Activated CD4-positive, alpha-beta T cell treated with anti-CD3 and anti-CD28 coated beads, Interleukin-2, amount 10 ng/mL, durations not matched to agents 7 days and 5 days (primary cell): ENCODE measurements at places on chromosomes 11 and 22.

GRCh38 chr11:31986201-31986889 is 104.5 kb upstream of the RCN1 start:
- no peak overlapping the region for H3K27ac ChIP-seq
- no peak for DNase-seq
- no peaks in the 10 kb centered on the region for H3K4me1 ChIP-seq
- peaks cover 49% of the 10 kb centered on the region for H3K27me3 ChIP-seq

GRCh38 chr11:57359896-57360690 is 20.9 kb downstream of the PRG3 start:
- no peak overlapping the region for H3K4me3 ChIP-seq
- no peaks in the 10 kb centered on the region for H3K36me3 ChIP-seq
- peaks cover 9% of the 10 kb centered on the region for H3K27me3 ChIP-seq

GRCh38 chr11:45385844-45386243 is 99.7 kb upstream of the SYT13 start:
- H3K27me3 ChIP-seq, result peaks cover 27% of the 10 kb centered on the region
- DNase-seq, result no peak
- no peak overlapping the region for H3K27ac ChIP-seq
- no peaks in the 10 kb centered on the region for H3K36me3 ChIP-seq
- no peak overlapping the region for H3K4me3 ChIP-seq
- H3K4me1 ChIP-seq, result peaks cover 15% of the 10 kb centered on the region

DNA sequence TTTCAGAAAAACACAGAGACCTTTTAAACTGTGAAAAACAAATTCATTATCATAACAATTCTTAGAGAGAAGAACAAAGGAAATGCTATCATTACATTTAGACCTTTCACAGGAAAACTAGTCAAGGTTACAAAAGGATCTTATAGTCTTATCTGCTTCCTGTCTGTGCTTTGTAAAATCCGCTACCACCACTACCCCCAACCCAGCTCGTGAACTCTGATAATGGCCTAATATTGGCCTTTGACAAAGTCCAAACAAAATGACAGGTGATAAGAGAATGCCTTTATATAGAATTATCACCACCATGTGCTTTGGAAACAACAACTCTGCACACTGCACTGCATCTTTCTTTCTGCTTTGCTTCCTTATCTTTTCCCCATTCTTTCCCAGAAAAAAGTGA is 272.5 kb downstream of the SBF2 start:
- DNase-seq, result no peak
- no peaks in the 10 kb centered on the region for H3K27me3 ChIP-seq
- peaks cover 7% of the 10 kb centered on the region for H3K4me1 ChIP-seq
- no peak overlapping the region for H3K4me3 ChIP-seq

GRCh38 chr11:94623120-94623735 is 56.1 kb downstream of the PIWIL4 start:
- H3K27ac ChIP-seq, result no peak overlapping the region
- H3K4me1 ChIP-seq, result no peaks in the 10 kb centered on the region
- DNase-seq, result peak; percentile 68
- H3K4me3 ChIP-seq, result no peak overlapping the region
- no peaks in the 10 kb centered on the region for H3K36me3 ChIP-seq
- peaks cover 5% of the 10 kb centered on the region for H3K27me3 ChIP-seq

DNA sequence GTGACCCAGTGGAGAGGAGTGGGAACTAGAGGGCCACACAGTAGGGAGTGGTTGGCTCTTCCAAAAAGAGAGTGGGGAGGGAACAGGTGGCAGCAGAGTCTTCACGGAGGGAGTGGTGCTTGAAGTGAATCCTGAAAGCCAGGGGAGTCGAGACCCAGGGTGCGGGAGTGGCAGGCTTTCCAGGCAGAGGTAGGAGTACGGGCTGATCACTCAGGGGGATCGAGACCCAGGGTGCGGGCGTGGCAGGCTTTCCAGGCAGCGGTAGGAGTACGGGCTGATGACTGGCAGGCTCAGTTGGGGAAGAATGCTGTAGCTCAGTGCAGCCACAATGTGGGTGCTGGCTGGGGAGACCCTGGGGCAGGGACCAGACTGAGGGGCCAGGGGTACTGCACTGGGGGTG is 148.2 kb downstream of the TBC1D22A start:
- no peak overlapping the region for H3K27ac ChIP-seq
- H3K4me3 ChIP-seq, result no peak overlapping the region
- H3K36me3 ChIP-seq, result no peaks in the 10 kb centered on the region
- H3K27me3 ChIP-seq, result no peaks in the 10 kb centered on the region
- peaks cover 5% of the 10 kb centered on the region for H3K4me1 ChIP-seq
- DNase-seq, result no peak

DNA sequence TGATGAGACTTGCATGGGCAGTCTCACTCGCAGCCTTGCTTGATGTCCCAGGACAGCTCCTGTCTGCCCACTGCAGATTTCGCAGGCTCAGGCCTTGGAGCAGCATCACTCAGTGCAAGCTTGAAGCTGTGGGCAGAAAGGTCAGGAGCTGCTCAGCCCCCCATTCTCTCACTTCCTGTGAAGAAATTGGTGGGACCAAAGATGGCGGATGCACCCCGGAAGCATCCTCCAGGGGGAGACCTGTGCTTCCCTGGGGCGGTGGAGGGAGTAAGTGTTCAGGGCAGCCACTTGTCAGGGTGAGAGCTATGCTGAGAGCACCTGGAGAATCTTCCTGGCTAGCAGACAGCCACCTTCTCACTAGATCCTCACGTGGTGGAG is 11.3 kb downstream of the PLAAT2 start:
- H3K4me1 ChIP-seq, result peaks cover 51% of the 10 kb centered on the region
- peaks cover 12% of the 10 kb centered on the region for H3K36me3 ChIP-seq
- no peak for DNase-seq

GRCh38 chr11:9273376-9274336 is 8.5 kb upstream of the DENND5A start:
- no peak overlapping the region for H3K4me3 ChIP-seq
- no peak for DNase-seq
- H3K36me3 ChIP-seq, result peaks cover 7% of the 10 kb centered on the region
- H3K27me3 ChIP-seq, result peaks cover 3% of the 10 kb centered on the region
- no peak overlapping the region for H3K27ac ChIP-seq

GRCh38 chr11:132427611-132428010 is 1057.2 kb downstream of the NTM start:
- H3K4me3 ChIP-seq, result no peak overlapping the region
- no peak overlapping the region for H3K27ac ChIP-seq
- DNase-seq, result no peak
- H3K27me3 ChIP-seq, result no peaks in the 10 kb centered on the region

GRCh38 chr11:121394785-121395184 is 57.3 kb upstream of the SORL1 start:
- peaks cover 9% of the 10 kb centered on the region for H3K27me3 ChIP-seq
- H3K4me1 ChIP-seq, result peaks cover 22% of the 10 kb centered on the region
- H3K27ac ChIP-seq, result no peak overlapping the region
- no peak for DNase-seq
- H3K4me3 ChIP-seq, result no peak overlapping the region
- peaks cover 2% of the 10 kb centered on the region for H3K36me3 ChIP-seq

DNA sequence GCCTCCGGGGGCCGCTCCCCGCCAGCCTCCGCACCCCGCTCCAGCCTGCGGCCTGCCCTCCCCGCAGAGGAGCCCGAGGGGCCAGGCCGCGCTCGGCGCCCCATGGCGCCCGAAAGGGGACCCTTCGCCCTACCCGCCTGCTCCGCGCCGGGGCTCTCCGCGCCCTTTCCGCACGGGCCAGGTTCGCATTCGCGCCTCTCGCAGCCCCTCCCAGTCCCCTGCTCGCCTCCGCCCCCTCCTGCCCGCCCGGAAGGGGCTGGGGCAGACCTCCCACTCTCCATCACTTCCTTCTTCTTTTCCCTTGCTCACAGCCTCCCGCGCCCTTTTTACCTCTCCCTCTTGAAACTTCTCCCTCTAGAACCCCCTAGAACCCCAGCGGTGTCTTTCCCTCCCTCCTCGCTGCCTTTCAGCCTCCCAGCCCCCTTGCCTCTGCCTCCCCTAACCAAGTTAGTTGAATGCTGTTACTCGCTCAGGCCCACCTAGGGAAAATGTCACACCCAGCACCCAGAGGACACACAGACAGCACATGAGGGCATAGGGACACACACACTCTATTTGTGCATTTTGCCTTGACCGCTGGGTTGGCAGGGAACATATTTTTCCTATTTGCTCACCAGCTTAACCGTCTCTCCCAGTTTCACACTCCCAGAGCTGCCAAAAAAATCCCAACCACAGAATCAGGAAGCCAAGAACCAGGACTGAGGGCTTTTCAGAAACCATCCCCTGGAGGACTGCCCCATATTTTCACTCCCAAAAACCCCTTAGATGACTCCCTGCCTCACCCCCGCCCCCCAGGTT is at the start of gene SLC43A3:
TSS of gene SLC43A3 (minus strand) at position 193 of the 798 bp plus-strand sequence. CDS start 949 bp downstream, outside the sequence.
- DNase-seq, result peak; percentile 77
- peaks cover 30% of the 10 kb centered on the region for H3K36me3 ChIP-seq
- H3K4me3 ChIP-seq, result peak within 1 kb of the TSS; percentile 83
- H3K27ac ChIP-seq, result peak within 1 kb of the TSS; percentile 94
- peaks cover 10% of the 10 kb centered on the region for H3K27me3 ChIP-seq
- peaks cover 53% of the 10 kb centered on the region for H3K4me1 ChIP-seq

DNA sequence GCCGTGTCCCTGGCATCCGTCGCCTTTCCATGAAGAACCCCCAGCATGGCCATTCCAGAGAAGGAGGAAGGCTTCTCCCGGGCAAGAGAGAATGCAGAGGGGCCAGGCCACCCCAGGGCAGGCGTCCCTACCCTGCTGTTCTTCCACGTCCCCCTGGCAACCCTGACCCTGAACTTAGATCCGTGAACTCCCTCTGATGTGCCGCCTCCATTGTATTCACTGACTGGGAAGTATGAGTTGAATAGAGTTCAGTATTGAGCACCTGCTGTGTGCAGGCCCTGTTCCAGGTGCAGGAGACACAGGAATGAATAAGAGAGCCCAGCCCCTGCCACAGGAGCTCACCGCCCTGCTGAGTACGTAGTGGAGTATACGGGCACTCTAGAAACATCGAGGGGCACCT is 29.1 kb upstream of the RELT start:
- no peaks in the 10 kb centered on the region for H3K27me3 ChIP-seq
- no peak overlapping the region for H3K4me3 ChIP-seq
- no peak overlapping the region for H3K27ac ChIP-seq
- H3K4me1 ChIP-seq, result peaks cover 13% of the 10 kb centered on the region

GRCh38 chr11:124842305-124842704 is 22.9 kb upstream of the ROBO3 start:
- peaks cover 93% of the 10 kb centered on the region for H3K27me3 ChIP-seq
- H3K36me3 ChIP-seq, result peaks cover 2% of the 10 kb centered on the region
- no peak overlapping the region for H3K4me3 ChIP-seq
- H3K27ac ChIP-seq, result no peak overlapping the region

GRCh38 chr22:40434745-40435144 is 64.4 kb downstream of the SGSM3 start:
- peaks cover 40% of the 10 kb centered on the region for H3K4me1 ChIP-seq
- no peak overlapping the region for H3K4me3 ChIP-seq
- H3K27me3 ChIP-seq, result no peaks in the 10 kb centered on the region
- no peak overlapping the region for H3K27ac ChIP-seq
- peaks cover 28% of the 10 kb centered on the region for H3K36me3 ChIP-seq
- DNase-seq, result no peak

DNA sequence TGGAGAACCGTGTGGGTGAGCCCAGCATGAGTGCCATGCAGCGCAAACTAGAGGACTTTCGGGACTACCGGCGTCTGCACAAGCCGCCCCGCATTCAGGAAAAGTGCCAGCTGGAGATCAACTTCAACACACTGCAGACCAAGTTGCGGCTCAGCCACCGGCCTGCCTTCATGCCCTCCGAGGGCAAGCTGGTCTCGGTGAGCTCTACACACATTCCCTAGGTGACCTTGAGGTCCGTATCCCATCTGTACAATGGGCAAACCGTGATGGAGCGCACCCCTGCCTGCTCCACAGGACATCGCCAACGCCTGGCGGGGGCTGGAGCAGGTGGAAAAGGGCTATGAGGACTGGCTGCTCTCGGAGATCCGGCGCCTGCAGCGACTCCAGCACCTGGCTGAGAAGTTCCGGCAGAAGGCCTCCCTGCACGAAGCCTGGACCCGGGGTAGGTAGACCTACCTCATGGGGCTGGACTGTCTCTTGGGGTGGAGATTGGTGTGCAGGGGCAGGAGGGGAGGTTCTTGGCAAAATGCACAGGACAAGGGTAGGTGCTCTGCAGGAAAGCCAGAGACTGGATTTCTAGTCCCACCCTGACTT is 10.6 kb downstream of the CTSF start:
- peaks cover 4% of the 10 kb centered on the region for H3K4me1 ChIP-seq
- no peak for DNase-seq
- H3K4me3 ChIP-seq, result no peak overlapping the region
- no peaks in the 10 kb centered on the region for H3K36me3 ChIP-seq
- H3K27me3 ChIP-seq, result peaks cover 7% of the 10 kb centered on the region
- H3K27ac ChIP-seq, result no peak overlapping the region

DNA sequence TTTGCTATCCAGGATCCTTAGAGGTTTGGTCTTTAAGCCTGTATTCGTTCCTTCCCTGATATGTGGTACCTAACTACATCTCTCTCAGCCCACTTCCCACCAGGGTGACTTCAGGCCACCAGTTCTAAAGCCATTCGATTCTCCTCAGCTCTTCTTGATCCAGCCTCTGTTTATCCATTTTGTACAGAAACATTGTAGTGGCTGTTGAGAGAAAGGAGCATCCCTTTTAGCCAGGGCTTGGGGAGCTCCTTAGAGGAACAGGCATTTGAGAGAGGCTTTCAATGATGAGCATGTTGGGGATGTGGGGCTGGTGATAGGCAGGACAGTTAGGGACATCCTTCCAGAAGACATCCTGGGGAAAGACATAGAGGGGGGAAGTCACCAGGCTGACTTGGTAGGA is 17.9 kb downstream of the UBE2L3 start:
- DNase-seq, result no peak
- H3K27ac ChIP-seq, result no peak overlapping the region
- H3K36me3 ChIP-seq, result peaks cover 16% of the 10 kb centered on the region
- peaks cover 42% of the 10 kb centered on the region for H3K4me1 ChIP-seq

DNA sequence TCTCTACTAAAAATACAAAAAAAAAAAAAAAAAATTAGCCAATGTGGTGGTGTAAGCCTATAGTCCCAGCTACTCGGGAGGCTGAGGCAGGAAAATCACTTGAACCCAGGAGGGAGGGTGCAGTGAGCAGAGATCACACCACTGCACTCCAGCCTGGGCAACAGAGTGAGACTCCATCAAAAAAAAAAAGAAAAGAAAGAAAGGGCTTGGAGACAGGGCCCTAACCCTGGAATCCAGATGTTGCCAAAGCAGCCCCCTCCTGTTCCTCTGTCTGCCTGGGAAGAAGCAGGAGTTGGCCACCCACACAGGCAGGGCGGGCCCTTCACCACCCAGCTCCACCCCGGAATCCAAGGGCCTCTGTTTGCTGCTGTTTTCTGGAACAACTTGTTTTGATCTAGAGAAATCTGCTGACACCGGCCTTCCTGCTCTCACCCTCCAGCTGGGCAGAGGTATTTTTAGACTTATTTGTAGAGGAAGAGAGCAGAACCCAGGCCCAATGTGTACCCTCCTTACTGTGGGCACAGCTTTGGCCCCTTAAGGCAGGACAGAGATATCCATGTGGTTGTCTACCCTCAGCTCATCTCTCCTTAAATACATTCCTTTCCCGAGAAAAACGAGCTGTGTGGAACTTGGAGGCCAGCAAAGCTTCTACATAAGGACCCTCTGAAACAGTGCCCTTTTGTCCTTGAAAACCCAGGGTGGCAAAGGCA is 2.7 kb upstream of the NEAT1 start:
- peaks cover 52% of the 10 kb centered on the region for H3K4me1 ChIP-seq
- peak; percentile 80 for DNase-seq
- peaks cover 24% of the 10 kb centered on the region for H3K36me3 ChIP-seq
- peaks cover 5% of the 10 kb centered on the region for H3K27me3 ChIP-seq
- H3K27ac ChIP-seq, result peak overlapping the region; percentile 97
- H3K4me3 ChIP-seq, result peak overlapping the region; percentile 91

- no peaks in the 10 kb centered on the region for H3K36me3 ChIP-seq
- H3K4me1 ChIP-seq, result peaks cover 30% of the 10 kb centered on the region
- H3K4me3 ChIP-seq, result no peak overlapping the region
- H3K27me3 ChIP-seq, result peaks cover 36% of the 10 kb centered on the region
- no peak overlapping the region for H3K27ac ChIP-seq
- no peak for DNase-seq
Observed at GRCh38 chr22:22843848-22844247, 43.8 kb upstream of the IGLL5 start.
